Activated T-cell treated with anti-CD3 and anti-CD28 coated beads, Interleukin-2, amount 50 U/mL, for 72 hours (primary cell): ENCODE measurements at places on chromosomes 2 and 18.
A peak's percentile ranks its signal among the peaks of the same experiment; 100 is the strongest.

- DNase-seq = peak; percentile 37
Observed at GRCh38 chr2:38037757-38038621, 38.0 kb downstream of the CYP1B1 start.

DNA sequence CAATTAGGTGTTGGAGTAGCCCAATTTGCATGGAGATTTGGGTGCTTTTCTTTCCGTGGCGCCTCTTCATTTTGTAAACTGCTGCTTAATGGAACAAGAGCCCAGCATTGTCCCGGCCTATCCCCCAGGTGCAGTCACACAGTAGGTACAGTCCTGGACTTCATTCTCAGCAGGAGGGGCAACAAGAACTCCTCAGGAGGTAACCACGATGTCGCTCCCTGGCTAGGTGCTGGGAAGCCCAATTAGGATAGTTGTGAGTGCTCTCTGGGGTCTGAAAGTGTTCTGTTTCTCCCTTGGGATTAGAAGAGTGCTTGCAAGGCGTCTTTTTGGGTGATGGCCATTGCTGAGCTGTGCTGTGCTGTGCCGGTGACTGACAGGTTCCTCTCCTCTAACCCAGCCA, 53.8 kb downstream of the CABLES1 start:
- DNase-seq = no peak

- DNase-seq = no peak
Observed at GRCh38 chr18:5452943-5453443, 90.8 kb downstream of the EPB41L3 start.

- DNase-seq = no peak
Observed at GRCh38 chr2:71896385-71897136, 251.1 kb downstream of the CYP26B1 start.

GRCh38 chr2:71829008-71829407, 318.7 kb downstream of the CYP26B1 start:
- DNase-seq = no peak

GRCh38 chr2:28437149-28437835, 44.6 kb downstream of the FOSL2 start:
- DNase-seq = no peak

- no peak for DNase-seq
Observed at GRCh38 chr2:131168538-131168937, 40.8 kb upstream of the POTEE start.

GRCh38 chr2:223601932-223602666, at the start of gene SCG2:
Gene SCG2 (minus strand): TSS chr2:223602361. CDS start chr2:223599282, 3,079 bp downstream.
- DNase-seq = peak; percentile 57

DNA sequence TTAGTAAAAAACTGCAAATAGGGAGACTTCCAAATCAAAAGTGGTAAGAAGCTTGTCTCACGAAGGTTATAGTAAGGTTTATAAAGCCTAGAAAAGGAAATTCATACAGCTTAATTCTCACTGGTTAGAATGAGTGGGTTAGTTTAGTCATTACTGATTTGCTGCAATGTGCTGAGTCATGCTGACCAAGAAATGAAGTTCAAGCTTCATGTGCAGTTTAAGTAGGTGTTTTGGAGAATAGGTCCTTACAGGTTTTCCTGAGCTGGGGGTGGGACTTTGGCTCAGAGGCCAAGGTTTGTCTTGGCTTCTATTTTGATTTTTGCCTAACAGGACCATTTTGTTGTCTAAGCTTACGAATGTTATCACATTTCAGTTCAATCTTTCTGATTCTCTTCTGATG, 15.1 kb downstream of the CLIP4 start:
- peak; percentile 59 for DNase-seq

- peak; percentile 15 for DNase-seq
Observed at GRCh38 chr2:27958711-27959378, 68.3 kb downstream of the BABAM2 start.

DNA sequence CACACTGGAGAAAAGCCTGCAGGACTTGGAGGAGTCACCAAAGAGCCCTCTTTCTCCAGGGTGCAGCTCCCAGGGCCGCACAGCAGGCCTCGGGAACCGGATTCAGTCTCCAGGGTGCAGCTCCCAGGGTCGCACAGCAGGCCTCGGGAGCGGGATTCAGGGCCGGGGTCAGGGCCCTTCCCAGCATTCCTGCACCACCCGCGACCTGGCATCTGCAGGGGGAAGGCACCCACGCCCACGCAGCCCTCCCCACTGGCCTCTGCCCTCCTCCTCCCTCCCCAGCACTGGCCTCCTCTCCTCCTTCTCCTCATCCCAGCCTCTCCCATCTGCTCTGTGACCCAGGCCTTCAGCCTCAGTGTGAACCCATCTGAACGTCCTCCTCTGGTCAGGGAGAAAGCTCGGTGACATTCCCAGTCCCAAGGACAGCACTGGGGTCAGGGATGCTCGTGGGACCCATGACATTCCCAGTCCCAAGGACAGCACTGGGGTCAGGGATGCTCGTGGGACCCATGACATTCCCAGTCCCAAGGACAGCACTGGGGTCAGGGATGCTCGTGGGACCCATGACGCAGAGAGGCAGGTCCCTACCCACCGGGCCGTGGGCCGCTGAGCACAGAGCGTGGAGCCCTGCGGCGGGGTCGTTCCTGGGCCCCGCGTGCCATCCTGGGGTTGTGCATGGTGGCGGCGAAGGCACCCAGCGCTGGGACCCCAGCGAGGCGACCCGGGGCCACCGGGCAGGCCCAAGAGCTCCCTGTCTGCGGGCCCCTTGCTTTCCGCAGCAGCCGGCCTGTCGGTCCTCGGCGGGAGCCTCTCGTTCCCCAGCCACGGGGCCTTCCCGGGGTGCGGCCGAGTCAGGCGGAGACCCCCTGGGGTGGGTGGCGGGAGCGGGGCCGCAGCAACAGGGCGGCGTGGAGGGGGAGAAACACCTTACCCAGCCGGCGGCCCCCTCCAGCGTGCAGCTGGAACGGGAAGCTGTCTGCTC, 550.2 kb upstream of the SALL3 start:
- no peak for DNase-seq

- DNase-seq = no peak
Observed at GRCh38 chr2:147076634-147077033, 768.2 kb upstream of the ACVR2A start.

DNA sequence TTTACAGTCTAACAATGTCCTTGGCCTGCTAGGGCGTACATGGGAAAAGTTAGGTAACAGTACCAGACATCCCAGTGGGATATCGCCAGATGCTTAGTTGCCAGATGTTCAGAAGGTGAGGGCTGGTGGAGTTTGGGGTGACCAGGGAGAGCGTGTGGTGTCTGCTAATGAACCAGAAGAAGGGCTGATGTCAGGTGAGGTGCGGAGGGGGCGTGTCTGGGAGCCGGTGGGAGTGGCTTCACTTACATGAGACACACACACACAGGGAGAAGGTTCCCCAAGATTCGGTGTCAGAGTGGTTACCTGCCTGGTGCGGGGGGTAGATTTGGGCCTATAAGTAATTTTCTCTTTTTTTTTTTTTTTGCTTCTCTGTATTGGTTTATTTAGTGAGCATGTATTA, 12.2 kb downstream of the RAB31 start:
- DNase-seq = no peak

DNA sequence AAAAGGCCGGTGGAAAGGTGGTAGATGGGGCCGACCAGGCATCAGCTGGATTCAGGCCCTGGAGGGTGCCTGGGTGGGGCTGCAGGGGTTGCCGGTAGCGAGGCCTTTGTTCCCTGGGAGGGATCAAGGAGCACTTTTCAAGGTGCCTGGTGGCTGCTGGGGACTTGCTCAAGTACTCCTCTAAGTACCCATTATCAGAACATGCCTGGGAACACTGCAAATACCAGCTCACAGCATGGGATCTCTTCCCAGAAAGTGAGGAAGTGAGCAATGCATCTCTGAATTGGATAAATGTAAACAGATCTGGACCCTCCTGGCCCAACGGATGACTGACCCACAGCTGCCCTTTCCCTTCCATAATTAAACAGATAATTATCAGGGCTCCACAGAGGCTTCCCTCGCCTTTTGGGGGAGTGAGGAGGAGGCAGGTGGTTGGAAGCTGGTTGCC, 210.5 kb downstream of the SH3RF3 start:
- no peak for DNase-seq

DNA sequence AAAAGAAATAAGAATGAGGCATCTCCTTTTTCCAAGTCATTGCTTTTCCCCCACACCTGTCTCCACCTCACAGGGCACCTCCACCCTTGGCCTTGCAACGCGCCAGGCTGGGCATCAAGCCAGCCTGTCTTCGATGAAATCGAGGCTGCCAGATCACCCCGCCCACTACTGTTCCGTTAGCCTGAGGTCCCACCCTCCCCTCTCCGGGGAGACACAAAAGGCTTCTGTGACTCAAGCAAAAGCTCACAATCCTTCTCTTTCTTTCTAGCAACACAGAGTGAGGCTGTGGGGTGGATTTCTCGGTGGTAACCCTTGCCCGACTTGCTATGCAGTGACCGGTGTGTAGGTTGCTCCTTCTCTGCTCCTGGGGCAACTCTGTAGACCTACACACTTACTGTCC, 9.9 kb downstream of the TNP1 start:
- DNase-seq = peak; percentile 33

- no peak for DNase-seq
Observed at GRCh38 chr2:224027070-224027469, 12.0 kb downstream of the SERPINE2 start.

DNA sequence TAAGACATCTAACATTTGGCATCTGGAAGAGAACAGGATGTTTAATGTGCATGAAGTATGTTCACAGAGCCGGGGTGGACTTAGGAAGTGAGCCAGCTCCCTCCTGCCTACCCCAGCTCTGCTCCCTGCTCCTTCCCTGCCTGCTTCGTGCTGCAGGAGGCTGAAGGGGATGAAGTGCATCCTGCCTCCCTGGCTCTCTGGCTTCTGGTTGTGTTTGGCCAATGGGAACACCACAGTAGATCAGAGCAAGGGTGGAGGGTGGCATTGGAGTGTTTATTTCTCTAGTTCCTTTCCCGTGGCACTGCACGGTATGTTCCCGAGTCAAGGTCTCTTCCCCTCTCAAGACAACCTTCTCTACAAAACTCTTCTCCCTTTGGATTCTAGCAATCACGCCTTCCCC, 379.9 kb downstream of the CLIP4 start:
- DNase-seq = no peak
